Effector CD8-positive, alpha-beta T cell (primary cell): ENCODE measurements at places on chromosomes 3 and 15.

DNA sequence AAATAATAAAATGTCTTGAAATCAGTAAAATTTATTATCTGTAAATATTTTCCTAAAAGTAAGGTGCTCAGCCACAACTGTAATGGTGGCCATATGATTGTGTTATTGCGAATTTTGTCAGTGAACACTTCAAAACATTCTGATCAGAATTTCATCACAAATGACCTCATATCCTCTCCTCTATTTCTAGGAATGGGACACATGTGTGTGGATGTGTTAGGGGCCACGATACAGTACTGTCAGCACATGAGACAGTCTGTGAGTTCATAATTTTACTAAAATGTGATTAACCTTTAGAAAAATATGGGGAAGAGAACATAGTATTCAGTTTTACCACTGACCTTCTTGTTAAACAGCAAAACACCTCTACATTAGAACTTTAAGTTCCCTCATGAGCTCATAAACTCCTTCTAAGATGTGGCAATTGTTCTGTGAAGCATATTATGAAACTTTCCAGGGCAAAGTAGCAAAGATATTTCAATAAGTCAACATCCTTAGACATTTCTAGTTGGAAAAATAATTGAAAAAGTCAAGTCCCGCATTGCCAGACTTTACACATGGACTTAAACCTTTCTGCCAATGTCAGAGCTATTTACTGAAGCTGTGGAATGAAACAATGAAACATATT lies 158.2 kb upstream of the ABI3BP start:
- no peak for DNase-seq

DNA sequence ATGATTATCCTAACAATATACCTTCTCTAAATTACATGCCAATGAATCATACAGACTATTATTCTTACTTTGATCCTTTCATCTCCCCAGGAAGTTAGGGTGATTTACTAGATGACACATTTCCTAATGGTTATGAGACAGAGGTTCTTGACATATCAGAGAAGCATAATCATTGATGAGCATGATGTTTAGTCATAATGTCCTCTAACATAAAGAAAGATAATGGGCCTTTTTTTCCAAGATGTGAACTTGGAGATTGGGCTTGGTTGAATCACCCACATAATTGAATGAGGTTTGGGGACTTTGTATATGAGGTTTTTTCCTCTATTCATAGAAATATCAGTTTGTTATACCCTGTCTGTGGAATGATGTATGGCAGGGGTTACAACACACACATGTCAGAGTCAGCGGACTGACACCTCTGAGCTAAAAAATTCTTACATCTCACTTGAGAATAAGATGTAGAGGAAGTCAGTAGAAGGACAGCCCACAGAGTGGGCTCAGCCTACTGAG lies 69.7 kb upstream of the DCBLD2 start:
- DNase-seq: no peak

DNA sequence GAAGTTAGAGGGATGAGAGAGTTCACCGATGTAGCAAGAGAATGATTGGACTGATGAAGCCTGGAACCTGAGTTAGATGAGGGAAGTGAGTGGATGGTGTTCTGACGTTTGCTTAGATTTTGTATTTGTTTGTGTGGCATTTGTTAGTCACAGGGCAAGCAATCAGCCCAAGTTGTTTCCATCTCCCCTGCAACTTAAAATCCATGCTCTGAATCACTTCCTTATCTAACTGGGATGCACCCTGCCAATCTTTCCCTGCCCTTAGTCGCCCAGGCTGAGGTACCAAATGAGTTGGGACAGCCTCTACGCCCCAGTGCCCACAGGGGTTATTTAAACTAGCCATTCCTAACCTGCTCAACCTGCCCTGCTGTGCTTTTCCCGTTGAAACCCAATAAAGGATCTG lies 12.6 kb downstream of the PAQR5 start:
- no peak for DNase-seq

DNA sequence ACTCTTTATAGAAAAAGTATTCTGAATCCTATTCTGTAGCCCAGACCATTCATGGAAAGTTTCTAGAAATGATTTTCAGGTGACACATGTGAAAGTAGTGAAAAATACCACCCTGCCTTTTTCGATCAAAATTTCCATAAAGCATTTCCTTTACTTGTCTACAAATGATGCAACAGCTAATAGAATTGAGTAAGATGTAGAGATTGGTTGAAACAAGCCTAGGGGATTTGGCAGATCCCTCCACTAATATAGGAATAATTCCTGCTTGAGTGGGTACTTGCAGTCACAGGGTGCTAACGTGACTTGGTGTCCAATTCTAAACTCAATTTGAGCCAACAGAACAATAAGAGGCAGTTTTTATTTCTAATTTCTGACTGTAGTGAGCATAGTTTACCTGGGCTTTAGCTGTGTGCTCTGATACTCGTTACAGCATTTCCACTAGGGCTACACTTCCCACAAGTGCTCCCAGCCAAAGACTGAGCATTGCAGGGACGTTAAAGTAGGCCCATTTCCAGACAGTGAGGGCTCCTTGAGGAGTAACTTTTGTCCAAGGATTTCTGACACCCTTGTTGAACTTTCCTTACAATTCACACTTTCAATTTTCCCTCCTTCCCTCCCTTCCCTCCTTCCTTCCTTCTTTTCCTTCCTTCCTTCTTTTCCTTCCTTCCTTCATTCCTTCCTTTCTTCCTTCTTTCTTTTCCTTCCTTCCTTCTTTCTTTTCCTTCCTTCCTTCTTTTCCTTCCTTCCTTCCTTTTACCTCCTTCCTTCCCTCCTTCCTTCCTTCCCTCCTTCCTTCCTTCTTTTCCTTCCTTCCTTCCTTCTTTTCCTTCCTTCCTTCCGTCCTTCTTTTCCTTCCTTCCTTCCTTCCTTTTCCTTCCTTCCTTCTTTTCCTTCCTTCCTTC lies 53.9 kb upstream of the TP63 start:
- DNase-seq: no peak

- no peak for DNase-seq
Measured at GRCh38 chr15:45187578-45187893, 230 bp downstream of the SHF start.

- DNase-seq: no peak
Measured at GRCh38 chr15:100234158-100235029, 107.4 kb downstream of the ADAMTS17 start.

- DNase-seq: no peak
Measured at GRCh38 chr3:38614091-38614490, 35.4 kb downstream of the SCN5A start.

DNA sequence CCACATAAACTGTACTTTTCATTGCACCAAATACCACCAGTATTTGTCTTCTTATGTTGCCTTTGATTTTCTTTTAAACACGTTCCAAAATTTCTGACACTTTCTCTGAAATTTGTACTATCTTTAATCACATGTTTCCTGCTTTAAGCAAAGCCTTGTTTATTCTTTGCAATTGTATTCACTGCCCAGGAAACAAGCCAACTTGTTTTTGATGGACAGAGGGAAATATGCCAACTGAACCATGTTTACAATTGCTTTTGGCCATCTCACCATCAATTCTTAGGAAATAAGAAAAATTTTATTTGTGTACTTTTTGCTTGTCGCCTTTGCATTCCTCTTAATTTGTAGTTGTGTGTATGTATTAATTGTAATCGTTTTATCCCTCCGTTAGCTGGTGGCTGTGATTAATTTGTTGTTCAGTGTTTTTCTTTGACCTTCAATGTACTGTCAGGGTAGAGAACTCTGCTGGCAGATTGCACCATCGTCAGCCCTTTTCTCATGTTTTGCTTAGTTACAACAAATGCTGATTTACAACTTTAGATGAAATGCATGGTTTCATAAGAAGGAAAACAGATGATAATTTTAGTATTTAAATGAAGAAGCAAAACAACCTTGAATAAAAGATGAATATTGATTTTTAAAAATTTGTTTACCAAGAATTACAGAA lies 19.4 kb upstream of the FEZF2 start:
- no peak for DNase-seq

GRCh38 chr15:73028031-73028430 lies 24.2 kb upstream of the NEO1 start:
- no peak for DNase-seq

GRCh38 chr3:27366062-27366591 lies 3.1 kb downstream of the NEK10 start:
- no peak for DNase-seq

DNA sequence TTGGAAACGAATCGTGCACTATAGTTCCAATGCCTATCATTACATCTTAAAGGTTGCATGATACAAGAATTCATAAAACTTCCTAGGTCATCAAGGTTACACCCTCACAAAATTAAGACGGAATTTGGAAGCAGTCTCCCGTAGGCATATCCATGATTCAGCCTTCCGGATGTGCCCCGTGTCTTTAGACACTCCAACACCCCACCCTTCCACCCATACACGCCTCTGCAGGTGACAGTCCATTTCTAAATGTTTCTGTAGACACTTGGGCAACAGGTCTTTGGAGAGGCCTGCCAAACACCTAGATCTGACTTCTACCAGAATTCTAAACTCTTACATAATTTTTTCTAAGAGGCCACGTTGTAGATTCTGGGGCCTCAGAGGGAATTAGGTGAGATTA lies 49.8 kb downstream of the LDHAL6B start:
- no peak for DNase-seq

DNA sequence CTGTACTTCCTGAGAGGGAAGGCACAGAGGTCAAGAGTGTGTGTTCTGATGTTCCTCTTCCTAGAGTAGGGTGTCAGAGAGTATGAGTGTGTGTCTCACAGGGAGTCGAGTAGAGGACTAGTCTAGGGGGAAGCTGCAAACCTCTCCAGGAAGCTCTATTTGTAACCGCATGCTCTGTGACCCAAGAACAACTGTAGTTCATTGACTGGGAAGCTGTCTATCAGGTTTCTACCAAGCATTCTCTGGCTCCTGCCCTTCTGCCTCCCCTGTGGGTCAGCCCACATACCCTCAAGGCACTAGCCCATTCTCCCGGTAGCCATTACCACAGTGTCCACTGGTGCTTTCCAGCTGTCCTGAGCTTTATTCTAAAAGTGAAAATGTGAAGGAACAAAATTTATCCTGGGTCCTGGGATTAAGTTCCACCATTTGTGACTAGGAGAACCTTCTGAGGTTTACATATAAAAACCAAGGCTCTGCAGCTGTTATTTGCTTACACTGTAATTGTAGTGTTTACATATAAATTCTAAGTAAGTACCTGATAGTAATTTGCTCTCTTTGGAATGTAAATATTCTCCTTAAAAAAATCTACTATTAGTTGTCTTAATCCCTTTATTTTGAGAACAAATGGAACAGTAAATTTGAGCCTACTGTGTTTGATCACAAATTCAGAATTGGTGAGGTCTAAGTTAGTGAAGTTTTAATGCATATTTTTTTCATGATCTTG lies 40.7 kb downstream of the MYRIP start:
- DNase-seq: no peak

DNA sequence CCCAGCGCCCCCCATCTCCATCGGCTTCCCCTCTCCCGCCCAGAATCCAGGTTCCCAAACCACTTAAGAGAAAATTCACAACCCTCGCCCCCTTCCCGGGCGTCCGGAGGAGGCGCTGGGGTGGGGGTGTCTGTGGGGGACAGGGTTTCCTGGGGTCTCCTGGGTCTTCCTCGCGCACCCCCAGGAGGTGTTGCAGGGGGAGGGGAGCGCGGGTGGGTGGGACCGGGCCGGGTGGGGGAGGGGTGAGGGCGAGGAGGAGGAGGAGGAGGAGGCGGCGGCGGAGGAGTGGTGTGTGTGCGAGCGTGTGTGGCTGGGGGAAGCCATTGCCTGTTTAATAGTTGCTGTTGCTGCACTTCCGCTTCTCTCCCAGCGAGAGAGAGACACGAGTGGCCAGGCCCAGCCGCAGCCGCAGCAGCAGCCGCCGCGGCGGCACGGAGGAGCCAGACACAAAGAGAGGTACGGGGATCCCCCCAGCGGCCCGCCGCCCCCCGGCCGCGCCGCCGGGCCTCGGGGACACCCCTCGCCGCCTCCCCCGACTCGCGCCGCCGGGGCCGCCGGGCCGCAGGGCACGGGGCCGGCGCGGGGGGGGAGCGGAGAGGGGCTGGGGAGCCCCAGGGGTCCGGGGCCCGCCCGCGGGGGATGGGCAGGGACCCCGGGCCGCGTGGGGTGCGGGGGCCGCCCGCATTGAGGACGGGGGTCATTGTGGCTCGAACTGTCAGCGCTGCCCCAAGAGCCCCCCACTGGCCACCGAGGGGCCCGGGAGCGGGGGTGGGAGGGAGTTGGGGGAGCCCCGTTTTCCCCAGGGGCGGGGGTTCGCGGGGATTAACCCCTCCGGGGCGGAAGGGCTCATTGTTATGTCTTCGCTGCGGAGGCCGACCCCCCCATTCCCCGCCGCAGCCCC lies at the start of gene UBE2E1:
Gene UBE2E1 (plus strand): TSS at position 323 of the 901 bp plus-strand sequence. CDS start 1,315 bp downstream, outside the sequence.
- DNase-seq: peak; percentile 46

GRCh38 chr15:92915766-92916435 lies 15.8 kb downstream of the CHD2 start:
- DNase-seq: no peak

DNA sequence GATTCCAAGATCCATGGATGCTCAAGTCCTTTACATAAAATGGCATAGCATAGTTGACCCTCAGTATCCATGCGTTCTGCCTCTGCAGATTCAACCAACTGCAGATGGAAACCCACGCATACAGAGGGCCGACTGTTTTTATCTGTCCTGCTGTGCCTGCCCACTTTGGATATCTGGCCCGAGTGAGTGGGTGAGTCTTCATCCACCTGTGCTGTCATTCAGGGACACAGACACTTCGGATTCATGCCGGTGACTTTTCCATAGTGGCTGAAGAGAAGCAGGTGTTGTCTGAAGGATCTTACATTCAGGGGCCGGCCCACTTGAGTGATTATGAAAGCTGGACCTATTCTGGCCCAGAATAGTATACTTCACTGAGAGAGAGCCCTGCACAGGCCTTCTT lies 85.1 kb downstream of the RYR3 start:
- no peak for DNase-seq

GRCh38 chr3:100947119-100947518 lies 46.1 kb downstream of the ABI3BP start:
- no peak for DNase-seq

DNA sequence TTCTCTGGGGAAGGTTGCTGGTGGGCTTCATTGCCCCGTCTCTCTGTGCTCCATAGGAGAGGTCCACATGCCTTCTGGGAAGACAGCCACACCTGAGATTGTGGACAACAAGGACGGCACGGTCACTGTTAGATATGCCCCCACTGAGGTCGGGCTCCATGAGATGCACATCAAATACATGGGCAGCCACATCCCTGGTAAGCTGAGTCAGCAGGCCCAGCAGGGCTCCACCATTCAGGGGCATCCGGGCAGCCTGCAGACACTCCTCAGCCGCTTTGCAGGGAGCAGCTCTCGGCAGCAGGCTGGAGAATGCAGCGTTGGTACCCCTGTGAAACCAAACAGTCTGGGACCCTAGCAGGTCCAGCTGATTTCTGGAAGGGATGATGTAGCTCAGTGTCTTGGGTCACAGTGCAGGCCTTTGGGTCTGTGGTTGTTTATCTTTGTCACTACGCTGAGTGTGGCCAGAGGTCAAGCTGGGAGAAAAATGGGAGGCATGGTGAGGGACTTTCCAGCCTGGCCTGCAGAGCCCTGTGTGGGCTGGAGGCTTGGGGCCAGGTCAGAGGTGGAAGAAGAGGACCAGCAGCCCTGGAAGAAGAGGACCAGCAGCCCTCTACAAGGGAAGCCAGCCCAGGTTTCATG lies 67.2 kb downstream of the DNASE1L3 start:
- no peak for DNase-seq

GRCh38 chr15:42144841-42145375 lies 11.5 kb downstream of the PLA2G4F start:
- DNase-seq: no peak
